ENCODE measurements at places on chromosomes 2 and 18.
A peak's percentile ranks its signal among the peaks of the same experiment; 100 is the strongest.

GRCh38 chr2:28702878-28703277 is 48.8 kb upstream of the PPP1CB start:
- no peak for DNase-seq

DNA sequence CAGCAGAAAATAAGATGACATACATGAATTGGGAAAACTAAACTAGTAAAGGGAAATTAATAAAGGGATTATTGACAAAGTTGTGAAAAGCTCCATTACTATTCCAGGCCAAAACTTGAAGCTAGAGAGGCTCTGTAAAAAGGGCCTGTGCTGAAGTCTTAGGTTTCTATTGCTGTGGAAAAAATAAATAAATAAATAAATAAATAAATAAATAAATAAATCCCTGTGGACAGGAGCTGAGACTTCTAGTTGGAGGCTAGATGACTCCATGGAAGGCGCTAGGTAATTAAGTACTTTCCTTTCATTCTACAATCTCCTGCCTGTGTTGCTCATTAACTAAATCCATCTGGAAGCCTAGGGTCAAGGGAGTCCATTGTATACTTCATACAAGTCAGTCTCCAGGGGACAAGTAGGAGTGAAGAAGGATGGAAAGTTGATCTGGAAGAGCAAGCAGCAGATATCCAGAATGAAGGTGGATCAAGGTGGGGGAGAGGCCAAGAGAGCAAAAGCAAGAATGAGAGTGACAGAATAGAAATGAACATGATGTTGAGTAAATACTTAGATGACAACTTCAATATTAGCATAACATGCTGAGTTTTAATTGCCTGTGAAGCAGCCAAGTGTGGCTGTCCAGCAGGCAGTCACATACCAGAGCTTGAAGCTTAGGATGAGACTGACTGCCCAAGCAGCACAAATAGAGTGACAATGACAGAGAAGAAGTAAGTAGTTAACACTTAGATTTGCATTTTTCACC is 26.2 kb upstream of the CCNT2 start:
- no peak for DNase-seq

- DNase-seq: no peak
Observed at GRCh38 chr18:32610176-32610575, 139.5 kb upstream of the GAREM1 start.

DNA sequence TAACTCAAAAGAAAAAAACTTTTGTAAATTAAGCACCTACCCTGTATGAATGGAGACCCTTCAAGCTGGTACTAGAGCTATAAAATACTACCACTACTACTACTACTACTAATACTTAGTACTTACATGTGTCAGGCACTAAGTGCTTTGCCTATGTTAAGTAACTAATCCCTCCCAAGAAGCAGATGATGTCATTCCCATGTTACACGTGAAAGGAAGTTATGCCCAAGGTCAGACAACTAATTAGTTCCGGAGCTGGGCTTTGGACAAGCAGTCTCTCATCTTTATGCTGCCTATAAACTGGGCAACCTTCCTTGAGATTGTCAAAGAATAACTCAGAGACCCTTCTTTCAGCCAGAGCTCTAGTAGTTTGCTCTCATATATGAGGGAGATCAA is 13.9 kb upstream of the ATP6V1B1 start:
- peak; percentile 43 for DNase-seq

DNA sequence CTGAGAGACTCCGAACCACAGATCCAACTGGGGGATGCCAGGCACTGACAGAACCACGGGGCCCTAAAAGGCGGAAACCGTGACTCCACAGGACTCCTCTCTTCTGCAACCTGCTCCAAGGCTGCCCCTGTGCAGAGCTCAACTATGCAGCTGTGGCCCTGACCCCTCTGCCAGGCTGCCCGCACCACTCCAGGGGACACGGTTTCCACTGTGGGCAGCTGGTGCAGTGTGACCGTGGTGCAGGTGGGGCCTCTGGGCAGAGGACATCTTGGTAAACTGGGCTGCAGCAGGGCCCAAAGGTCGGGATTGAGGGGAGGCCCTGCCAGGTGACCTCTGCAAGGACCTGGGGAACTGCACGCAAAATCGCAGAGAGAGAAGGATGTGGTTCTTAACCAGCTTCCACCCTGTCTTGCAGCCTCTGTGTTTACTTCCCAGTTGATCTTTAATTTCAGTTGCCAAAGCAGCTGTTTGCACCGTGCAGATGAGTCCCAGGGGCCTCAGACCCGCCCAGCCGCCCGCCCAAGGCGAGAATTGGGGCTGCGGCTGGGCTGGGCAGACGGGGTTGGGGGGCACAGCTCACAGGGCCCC is 104.6 kb upstream of the CTDP1 start:
- DNase-seq: no peak

- DNase-seq: peak; percentile 61
Observed at GRCh38 chr2:120508567-120509041, 162.7 kb downstream of the INHBB start.

GRCh38 chr2:28363686-28364280 is 28.9 kb upstream of the FOSL2 start:
- no peak for DNase-seq

- no peak for DNase-seq
Observed at GRCh38 chr2:120352696-120353590, 7.0 kb downstream of the INHBB start.

DNA sequence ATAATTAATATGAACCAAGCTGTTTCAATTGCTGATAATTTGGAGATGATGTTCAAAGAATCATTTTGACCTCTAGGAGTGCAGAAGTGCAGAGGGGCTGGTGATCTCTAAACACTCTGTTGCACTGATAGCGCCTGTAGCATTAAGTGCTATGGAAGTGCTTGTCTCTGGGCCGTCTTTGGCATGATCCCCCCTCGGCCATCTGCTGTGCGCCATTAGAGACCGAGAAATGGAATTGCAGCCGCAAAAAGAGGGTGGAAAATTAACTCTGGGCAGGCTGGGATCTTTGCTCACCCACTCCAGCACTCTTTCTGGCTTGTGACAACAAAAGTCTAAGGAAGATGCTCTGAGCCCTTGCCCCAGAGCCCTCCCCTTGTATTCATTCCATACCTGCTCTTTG is 23.4 kb downstream of the AKAIN1 start:
- no peak for DNase-seq

DNA sequence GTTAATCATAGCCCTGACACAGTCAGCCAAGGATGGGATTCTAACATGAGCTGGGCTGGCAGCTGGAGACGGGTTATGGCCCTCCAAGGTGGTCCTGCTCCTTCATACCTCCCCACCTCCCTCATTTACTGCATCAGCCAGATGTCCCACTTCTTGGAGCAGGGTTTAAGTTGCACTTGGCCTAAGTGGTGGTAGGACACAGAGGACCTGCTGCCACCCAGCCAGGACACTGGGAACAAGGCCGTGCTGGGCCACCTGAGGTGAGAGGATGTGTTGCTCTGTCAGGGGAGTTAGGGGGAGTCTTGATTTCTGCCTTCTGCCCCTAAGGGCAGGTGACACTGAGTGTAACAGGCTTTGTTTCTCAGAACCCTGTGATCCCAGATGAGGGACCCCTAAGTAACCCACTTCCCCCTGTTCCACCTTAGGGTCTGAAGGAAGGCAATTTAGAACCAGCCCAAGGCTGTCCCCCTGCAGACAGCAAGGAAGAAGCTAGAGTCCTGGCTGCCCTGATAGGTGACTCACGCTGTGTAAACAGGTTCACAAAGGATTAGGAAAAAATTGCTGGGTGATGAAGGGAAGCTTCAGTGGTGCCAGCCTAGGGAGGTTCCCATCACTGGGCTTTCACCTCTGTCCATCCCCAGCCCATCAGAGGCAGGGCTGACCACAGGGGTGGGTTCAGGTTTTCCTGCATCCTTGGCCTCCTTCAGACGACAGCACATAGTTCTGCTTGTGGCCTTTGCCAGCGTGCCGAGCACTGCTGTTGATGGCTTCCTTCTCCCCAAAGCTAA is 114.3 kb upstream of the MCFD2 start:
- DNase-seq: no peak

DNA sequence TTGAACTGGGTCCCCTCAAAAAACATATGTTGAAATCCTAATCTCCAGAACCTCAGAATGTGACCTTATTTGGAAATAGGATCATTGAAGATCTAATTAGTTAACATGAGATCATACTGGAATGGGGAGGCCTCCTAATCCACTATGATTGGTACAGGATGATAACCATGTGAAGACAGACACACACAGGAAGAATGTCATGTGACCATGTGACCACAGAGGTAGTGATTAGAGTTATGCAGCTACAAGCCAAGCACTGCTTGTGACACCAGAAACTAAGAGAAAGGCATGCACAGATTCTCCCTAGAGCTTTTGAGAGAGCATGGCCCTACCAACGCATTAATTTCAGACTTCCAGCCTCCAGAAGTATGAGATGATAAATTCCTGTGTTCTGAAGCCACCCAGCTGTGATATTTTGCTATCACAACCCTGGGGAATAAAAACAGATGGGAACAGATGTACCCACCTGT is 47.0 kb upstream of the TGIF1 start:
- DNase-seq: peak; percentile 79

DNA sequence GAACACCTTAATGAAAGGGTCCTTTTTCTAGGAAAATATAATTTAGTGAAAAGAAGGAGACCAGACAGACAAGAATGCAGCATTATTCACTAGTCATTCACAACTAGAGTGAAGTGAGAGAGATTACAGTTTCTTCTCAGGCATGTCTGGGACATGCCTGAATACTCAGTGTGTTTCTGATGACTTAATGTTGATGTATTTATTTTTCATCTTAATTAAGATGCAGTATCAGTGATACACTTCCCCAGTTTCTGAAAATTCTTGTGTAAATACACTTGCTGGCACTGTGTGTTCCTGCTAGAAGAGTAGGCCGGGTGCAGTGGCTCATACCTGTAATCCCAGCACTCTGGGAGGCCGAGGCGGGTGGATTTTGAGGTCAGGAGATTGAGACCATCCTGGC is 143.6 kb downstream of the MYO3B start:
- DNase-seq: no peak

- no peak for DNase-seq
Observed at GRCh38 chr2:51807229-51807628, 775.3 kb upstream of the NRXN1 start.

DNA sequence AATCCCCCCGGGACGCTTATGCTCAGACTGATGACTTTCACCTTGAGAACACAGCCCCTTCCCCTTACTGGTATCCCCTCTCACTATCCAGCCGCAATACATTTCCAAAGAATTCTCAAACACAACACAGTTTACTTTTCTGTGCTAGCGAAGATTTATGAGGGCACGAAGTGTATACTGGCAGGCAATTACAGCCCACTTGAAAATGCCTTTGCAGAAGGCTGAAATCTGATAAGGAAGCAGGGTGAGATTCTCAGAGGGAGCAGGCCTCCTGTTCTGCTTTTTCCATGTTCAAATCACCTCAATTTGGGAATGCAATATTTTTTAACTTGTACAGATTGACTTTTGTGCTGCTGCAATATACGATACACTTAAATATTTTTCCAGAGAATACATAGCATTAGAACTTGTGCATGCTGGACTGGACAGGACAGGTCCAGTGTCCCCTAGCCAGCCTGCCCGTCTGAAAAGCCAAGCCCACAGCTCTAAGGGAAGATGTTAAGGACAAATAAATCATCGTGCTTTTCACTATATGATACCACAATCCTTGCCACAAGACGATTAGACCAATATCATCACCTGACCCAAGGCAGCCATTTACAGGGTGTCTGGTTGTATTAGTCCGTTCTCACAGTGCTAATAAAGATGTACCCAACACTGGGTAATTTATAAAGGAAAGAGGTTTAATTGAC is 262.1 kb downstream of the EPHA4 start:
- no peak for DNase-seq

DNA sequence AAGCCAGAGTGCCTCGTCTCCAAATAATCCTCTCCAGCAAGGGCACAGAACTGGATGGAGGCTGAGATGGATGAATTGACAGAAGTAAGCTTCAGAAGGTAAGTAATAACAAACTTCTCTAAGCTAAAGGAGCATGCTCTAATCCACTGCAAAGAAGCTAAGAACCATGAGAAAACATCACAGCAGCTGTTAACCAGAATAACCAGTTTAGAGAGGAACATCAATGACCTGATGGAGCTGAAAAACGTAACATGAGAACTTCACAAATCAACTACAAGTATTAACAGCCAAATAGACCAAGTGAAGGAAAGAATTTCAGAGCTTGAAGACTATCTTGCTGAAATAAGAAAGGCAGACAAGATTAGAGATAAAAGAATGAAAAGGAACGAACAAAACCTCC is 32.3 kb downstream of the WDPCP start:
- DNase-seq: no peak

GRCh38 chr2:9211496-9211895 is 4.9 kb downstream of the ASAP2 start:
- no peak for DNase-seq

DNA sequence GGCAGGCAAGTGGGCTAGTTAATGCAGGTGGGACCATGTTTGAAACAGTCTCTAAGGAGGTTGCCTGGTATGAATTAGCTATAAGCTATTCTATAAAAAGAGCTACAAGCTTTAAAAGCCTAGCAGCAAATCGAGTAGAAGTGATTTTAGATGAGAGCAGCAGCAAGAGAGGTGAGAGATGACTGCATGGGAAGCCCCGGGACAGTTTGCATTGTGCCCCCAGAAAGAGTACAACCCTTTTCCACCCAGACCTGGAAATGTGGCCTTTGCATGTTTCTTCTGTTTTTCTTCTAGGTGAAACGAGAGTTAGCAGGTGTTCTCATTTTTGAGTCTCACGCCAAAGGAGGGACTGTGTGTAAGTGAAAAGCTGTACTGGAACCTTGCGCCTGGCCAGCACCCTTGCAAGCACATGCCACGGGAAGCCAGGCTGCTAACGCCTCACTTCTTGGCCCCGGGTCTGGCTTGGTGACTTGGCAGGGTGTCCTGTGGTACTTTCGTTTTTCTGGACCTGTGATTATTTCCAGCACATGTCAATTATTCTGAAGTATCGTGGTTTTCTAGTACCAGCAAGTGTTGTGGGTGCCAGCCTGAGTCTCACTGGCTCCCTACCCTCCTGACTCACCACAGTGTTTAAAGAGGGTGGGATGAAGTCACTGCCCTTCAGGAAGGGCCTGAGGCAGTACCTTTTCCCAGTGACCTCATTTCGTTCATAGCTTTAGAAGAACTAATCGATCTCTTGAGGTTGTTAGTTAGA is 90.3 kb upstream of the MAP3K20 start:
- no peak for DNase-seq

GRCh38 chr2:47189635-47190034 is 34.5 kb upstream of the STPG4 start:
- DNase-seq: peak; percentile 90

DNA sequence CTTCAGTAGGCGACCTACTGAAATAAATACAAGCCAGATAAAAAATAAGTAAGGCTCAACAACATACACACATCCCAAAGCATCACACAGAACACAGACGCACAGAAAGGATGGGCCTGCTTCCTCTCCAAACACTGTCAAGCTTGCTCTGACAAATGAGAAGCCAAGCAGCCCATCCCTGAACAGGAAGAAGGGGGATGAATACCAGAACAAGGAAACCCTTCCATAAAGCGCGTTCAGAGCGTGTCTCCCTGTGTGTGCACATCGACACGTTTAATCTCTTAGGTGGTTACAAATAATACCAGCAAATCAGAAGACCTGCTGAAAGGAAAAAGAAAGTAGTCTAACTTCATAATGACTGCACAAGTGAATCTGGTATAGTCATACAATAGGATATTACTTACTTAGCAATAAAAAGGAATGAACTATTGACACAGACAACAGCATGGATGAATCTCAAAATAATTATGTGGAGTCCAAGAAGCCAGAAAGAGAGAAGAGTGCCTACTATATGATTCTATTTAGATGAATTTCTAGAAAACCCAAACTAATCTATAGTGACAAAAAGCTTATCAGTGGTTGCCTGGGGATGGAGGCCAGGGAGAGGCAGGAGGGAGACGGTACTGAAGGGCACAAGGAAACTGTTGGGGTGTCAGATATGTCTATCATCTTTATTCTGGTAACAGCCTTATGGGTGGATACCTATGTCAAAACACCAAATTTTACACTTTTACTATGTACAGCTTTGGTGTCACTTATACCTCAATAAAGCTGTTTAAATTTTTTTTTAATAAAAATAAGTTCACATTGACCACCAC is 26.8 kb downstream of the MBOAT2 start:
- DNase-seq: no peak
